Activated T-helper 1 cell treated with anti-CD3 and anti-CD28 coated beads, Interleukin-2, amount 50 U/mL, for 16 hours (primary cell): ENCODE measurements at places on chromosomes 7 and 10.

GRCh38 chr10:49534670-49535381 is 4.1 kb downstream of the ERCC6 start:
- no peak for DNase-seq

DNA sequence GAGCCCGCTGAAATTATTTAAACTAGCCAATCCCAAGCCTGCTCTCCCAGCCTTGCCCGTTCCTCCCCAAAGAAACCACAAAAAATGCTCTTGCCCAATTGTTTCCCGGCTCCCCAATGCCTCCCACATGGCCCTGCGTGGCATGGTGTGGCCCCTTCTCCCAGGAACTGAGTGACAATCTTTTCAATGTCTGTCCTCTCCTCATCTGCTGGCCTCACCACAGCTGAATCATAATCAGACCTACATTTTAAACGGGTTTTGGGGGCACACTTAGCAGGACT is 201.5 kb downstream of the PRPF18 start:
- DNase-seq, result no peak

GRCh38 chr7:101537935-101538595 is 91.0 kb downstream of the MYL10 start:
- DNase-seq, result no peak

DNA sequence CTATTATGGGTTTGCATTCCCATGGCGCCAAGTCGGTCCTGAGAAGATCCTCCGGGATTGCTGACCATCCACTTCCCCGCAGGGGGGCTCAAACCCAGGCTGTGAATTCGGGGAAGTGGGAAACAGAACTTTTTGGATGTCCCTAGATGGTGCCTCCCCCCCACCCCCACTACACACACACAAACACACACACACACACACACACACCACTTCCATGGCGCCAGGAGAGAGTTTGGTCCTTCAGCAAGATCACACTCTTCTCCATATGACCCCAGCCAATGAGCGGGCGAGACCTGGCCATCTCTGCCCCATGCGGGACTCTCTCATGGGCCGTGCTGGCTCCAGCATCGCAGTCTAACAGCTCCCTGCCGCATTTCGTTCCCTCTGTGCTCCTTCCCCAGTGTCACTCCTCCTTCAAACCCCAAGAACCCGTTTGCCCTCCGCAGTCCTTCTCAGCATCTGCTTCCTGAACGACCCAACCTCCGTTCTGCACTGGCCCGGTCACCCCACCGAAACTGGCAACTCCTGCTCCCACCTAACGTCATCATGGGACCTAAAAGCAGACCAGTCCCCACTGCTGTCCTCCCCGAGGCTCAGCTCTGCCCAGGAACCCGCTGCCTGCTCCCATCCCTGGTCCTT is 32.1 kb upstream of the TNRC18 start:
- DNase-seq, result no peak

- no peak for DNase-seq
Observed at GRCh38 chr10:124474514-124475070, 13.0 kb downstream of the LHPP start.

DNA sequence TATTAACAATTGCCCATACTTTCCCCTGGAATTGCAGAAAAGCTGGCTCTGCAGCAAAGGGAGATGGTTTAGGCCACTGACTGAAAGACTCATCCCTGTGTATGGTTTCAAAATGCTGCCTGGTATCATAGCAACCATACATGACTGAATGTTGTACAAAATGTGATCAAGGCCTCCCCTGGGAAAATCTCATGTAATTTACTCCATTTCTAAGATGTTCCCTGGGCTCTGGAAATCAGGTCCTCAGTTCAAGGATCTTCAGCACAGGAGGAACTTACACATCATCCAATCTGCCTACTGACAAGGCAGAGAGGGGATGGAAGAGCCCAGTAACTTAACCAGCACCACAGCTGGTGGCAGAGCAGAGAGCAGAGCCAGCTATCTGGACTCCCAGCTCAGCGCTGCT is 111.8 kb downstream of the JAZF1 start:
- DNase-seq, result no peak

GRCh38 chr10:74072503-74072902 is 74.6 kb downstream of the VCL start:
- DNase-seq, result no peak

DNA sequence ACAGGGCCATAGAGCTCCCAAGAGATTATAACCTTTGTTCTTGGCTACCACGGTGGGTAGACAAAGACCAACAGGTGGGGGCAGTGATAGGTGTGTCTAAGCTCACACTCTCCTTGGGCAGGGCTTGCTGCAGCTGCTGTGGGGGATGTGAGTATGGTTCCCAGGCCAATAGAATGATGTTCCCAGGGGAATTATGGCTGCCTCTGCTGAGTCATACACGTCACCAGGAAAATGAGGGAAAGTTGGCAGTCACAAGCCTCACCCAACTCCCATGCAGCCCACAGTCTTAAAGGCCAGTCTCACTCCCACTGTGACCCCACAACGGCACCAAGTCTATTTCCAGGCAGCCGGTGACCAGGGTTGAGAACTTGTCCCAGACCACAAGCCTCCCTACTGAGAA is 453.4 kb upstream of the PODXL start:
- DNase-seq, result no peak

- DNase-seq, result no peak
Observed at GRCh38 chr7:107506674-107507339, 37.0 kb downstream of the GPR22 start.

GRCh38 chr7:123823898-123824753 is 20.8 kb upstream of the HYAL4 start:
- no peak for DNase-seq

- no peak for DNase-seq
Observed at GRCh38 chr10:124740369-124741280, 3.6 kb downstream of the FAM53B start.

DNA sequence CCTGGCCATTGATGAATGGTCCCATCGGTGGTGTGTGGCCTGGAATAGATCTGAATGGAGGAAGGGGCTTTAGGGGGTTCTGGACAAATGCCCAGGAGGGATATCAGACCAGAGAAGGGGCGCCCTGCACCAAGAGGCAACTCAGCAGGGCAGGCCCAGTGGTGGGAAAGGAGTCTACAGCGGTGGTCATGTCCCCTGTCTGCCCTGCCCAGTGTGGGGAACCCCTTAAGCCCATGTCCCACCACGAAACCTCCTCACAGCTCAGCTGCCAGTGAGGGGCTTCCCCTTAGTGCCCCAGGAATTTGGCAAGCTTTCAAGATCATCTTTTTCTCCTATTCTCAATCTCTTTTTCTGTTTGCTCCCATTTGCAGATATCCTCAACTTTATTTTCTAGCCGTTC is 14.1 kb upstream of the CCSER2 start:
- no peak for DNase-seq

GRCh38 chr7:152423991-152424347 is 11.8 kb downstream of the KMT2C start:
- no peak for DNase-seq

DNA sequence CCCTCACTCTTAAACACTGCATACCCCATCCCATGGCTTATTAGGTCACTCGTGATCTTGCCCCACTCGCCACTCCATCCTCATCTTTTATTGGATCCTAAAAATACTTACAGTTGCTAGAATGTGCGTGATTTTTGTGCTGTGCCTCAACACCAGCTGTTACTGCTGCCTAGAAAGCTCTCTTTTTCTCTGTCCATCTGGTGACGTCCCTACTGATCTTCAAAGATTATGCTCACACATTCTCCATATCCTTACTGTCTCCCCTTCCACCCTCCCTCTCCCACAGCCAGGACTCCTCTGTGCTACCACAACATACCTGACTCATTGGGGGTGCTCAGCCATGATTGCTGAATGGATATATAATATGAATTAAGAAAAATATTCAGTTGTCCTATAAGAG is 42.0 kb downstream of the CDK6 start:
- no peak for DNase-seq

DNA sequence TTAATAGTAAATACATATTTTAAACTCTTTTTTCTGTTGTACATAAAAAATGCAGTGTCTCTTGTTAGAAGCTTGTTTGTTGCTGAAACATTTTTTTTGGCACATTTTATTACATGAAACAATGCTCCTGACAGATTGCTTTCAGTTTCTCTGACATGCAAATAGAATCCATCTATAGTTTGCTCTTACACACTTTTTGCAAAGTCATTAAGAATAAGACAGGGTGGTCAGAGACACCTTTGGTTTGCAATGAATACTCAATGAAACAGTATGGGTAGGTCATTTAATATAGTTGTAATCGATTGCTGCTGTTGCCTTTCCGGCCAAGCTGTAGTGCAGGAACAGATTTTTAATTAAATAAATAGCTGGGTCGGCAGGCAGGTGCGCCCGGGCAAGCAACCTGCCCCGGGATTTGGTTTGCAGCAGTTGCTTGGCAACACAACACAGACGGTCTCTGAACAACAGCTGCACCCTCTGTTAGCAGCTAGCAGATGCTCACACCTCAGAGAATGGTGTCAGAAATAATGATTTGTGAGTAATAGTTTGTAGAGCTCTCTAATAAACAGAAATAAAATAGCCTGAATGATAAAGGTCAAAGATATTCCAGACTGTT is 115.7 kb upstream of the CACNA2D1 start:
- DNase-seq, result no peak

DNA sequence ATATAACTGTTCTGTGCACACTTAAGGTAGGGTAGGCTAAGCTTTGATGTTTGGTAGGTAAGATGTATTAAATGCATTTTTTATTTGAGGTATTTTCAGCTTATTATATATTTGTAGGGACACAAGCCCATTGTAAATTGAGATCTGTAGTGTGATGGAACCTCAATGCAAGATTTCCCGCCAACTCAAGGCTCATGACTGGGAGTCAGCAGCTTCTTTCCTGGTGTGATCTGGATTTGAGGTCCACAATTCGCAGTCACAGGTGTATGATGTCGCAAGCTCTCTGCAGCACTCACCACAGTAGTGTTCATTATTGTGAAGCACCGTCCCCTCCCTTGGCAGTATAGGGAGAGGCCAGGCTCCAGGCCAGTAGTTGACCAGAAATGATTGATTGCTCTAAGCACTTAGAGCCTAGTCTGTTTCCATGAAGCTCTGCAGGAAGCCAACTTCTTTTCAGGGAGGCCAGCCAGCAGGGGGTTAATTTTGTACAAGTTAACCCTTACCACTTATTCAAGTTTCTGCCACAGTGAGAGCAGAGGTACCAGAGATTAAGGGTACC is 54.9 kb downstream of the SEM1 start:
- no peak for DNase-seq

DNA sequence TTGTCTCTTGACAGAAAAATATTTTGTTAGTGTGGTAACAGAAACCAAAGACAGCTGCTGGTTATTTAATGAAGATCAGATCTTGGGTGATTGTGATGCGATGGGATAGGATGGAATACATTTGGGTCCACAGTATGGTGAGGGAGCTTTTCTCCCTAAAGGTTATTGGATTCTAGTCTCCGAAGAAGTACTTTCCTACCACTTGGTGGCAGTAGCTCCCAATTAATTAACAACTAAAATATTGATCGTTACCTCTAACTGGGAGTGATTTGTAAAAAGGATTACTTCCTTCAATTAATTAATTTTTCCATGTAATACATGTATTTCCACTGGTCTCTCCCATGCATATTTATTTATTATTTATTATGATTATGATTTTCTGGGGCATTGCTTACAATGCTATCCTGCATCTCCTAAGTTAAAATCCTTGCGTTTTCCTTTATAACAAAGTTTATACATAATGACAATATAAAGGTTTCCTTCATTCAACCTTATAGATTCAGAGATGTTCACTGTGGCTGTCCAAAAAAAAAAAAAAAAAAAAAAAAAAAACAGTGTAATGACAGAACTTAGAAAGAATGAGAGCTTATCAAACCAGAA is 25.6 kb downstream of the TMEM196 start:
- DNase-seq, result no peak

DNA sequence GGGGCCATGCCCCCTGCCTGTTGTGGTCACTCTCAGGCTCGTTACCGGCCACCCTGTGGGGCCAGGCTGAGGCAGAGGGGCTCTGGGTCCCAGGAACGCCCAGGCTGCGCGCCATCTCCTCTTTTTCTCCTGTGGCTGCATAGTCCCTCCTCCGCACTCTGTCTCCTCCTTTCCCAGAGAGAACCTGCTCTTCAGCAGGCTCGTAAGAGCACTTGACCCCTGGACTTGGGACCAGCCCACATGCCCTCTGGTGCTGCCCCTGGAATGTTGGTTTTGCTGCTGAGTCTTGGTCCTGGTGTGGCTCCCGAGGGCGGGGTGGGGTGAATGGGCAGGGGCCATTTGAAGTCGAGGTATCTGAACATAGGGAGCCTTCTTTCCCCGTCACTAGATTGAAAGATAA is 6.6 kb upstream of the BHLHA15 start:
- DNase-seq, result no peak
